ENCODE measurements at places on chromosomes 7 and 10.

- DNase-seq = no peak
Measured at GRCh38 chr10:45500304-45500703, 126.3 kb downstream of the ALOX5 start.

- no peak for DNase-seq
Measured at GRCh38 chr7:125136755-125137532, 207.3 kb upstream of the POT1 start.

DNA sequence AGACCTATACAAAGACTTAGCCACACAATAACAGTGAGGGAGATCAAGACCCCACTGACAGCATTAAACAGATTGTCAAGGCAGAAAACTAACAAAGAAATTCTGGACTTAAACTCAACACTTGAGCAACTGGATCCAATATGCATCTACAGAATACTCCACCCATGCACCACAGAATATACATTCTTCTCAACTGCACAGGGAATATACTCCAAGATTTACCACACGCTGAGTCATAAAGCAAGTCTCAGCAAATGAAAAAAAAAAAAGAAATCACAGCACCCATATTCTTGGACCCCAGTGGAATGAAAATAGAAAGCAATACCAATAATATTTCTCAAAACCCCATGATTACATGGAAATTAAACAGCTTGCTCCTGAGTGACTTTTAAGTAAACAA is 680.2 kb downstream of the PCDH15 start:
- DNase-seq = no peak

DNA sequence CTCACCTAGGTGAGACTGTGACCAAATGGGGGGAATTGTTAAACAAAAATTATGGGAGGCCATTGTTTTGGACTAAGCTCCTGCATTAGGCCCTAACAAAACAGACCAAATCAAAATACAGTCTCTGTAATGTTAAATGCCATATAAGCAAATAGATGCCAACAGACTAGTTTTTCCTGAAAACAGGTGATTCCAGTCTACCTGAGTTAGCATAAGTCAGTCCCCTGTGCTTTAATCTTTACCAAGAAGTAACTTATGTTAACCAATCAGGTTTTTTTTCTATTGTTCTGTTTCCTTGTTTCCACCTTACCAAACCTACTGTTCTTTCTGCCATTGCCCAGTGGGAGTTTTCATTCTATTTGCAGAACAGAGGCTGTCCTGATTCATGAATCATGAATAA is 48.0 kb downstream of the PDZD8 start:
- no peak for DNase-seq

DNA sequence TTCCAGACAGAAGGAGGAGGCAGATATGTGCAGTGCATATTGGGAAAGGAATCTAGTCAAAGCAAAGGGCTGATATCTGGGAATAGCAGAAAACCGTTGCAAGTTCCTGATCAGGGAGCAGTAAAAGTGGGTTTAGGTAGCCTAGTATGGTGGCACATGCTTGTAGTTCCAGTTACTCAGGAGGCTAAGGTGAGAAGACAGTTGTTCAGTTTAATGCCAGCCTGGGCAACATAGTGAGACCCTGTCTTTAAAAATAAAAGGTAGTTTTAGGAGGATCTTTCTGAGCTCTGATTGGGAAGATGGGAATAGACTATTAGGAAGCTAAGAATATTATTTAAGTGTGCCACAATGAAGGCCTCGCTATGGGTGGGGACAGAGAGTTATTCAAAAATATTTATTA is 1.7 kb downstream of the CCDC172 start:
- DNase-seq = no peak

DNA sequence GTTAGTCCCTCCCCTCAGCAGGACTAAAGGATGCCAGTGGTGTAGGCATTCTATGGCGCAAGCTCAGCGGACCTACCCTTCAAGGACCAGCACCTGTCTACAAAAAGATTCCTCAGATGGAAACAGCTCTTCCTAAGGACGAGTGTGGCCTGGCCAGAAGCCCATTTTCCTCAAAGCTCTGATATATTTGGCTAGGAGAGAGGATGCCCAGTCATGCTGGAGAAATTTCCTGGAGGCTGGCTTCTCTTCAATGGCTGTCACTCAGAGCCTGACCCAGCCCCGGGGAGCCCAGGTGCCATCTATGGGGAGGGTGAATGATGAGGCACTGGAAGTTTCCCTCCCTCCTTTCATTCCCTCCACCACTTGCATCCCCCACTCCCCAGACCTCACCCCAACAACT is 111.5 kb downstream of the PLXNA4 start:
- DNase-seq = no peak

DNA sequence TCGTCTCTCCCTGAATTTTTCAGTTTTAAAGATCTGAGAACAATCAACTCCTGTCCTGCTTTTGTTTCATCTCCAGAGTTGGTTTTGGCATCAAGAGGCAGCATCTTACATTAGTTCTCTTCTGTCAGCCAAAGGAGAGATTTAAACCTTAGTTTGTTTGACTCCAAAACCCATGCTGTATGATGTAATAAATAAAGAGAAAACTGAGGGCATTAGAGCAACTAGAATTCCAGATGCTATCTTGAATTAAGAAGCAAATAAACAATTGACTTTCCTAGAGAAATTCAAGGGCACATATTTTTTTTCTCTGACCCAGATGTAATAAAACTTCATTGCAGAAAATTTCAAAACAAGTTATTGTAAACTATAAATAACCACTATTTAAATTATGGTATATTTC is 54.4 kb downstream of the INHBA start:
- DNase-seq = no peak

- DNase-seq = no peak
Measured at GRCh38 chr10:63064706-63065105, 68.4 kb upstream of the NRBF2 start.

- no peak for DNase-seq
Measured at GRCh38 chr7:14294637-14295036, 305.2 kb upstream of the ETV1 start.

- DNase-seq = no peak
Measured at GRCh38 chr7:64653721-64654401, 12.1 kb upstream of the ZNF107 start.

GRCh38 chr10:87753995-87754866 is 63.8 kb downstream of the ATAD1 start:
- DNase-seq = no peak

- DNase-seq = no peak
Measured at GRCh38 chr7:128309976-128310375, 33.7 kb downstream of the RBM28 start.

DNA sequence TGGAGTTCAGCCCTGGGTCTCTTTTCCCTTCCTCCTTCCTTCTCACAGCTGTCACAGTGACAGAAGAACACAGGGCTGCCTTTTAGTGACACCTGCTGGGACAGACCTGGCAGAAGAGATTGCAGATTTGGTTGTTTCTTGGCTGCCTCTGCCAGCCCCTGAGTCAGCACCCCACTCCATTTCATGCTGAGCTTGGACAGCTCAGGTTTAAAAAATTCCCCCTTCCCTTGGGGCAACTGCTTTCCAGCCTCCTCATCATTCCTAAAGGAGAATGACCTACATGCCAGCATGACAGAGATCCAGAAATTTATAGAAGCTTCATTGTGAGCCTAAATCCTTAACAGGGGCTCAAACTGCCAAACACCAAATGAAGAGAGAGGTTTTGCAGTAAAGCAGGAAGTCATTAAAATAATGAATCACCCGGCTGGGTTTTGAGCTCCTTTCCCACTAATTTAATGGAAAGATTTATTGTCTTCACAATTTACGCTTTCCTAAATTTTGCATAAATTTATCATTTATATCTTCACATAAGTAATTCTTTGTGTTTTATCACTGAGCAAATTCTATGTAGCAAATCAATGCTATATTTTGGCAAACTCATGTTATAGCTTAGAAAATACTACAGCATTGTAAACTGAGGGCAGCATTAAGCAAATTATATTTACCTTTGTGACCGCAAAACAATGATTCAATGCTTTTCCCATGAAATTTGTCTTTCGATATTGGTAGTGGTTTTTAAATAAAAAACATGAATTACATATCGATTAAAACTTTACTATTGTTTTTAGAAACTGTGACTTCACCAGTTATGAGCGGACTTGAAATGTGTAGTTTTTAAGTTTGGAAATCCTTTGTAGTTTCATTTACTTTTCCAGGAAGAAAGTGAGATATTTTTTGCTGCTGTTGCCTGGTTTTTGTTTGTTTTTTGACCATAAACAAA is 399.5 kb upstream of the ANKRD30A start:
- DNase-seq = no peak

Measured in stimulated activated naive B cell treated with anti-CD40 and anti-IgM and Interleukin-4, amounts not matched to agents 10 μg/mL and 1 μg/mL and 100 μg/mL, for 72 hours (primary cell).